A549 (cell line): ENCODE measurements at places on chromosomes 6 and 20.

DNA sequence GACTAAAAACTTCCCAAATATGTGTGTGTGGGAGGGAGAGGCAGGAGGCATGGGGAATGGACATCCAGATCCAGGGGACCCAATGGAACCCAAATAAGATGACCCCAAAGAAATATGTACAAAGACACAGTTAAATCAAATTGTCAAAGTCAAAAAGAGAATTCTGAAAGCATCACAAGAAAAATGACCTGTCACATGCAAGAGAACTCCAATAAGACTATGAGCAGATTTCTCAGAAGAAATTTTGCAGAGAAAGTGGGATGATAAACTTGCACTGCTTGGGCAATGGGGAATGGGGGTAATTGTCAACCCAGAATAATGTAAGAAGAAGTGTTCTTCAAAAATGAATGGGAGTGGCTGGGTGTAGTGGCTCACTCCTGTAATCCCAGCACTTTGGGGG lies 59.5 kb upstream of the PLN start:
- no peak for DNase-seq

DNA sequence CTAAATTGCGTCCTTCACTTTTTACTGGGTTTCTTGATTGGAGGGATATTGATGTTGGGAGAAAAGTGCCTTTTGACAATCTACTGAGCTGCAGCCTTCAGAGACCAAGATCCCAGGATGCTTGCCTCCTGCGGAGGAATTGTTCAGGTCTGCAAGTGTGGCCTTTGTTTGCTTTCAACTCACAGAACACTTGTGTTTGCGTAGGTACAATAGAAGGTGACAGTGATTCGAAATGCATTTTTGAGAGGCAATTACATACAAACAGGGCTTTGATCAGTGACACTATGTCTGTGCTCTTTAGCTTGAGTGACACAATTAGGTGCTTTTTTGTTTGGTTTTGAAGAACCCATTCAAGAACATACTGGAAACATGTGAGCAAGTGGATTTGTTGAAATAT lies 600.6 kb downstream of the QKI start:
- no peak for DNase-seq

- peak; percentile 30 for DNase-seq
Observed at GRCh38 chr6:130602151-130602770, 224.9 kb upstream of the SMLR1 start.

GRCh38 chr6:19715167-19715551 lies 122.0 kb upstream of the ID4 start:
- no peak for DNase-seq

DNA sequence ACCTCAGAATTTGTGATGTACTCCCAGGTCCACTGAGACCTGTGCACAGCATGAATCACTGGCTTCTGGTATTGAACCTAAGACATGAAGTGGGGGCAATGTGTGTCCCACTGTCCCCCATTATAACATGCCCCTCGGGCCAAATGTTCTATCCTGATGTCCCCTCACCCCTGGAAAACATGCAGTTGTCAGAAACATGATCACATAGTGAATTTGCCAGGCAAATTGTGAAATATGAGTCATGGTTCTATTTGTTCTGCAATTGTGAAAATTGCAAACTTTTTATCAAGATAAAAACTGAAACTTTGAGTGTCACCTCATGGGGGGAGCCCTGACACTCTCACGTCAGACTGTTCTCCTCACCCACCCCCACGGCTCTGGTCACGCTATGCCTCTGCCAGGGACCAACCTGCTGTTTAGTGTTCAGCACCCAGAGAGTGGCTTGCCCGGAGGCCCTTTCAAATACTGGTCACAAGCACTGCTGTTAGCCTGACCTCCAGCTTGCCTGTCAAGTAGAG lies 305.3 kb downstream of the CLIC5 start:
- DNase-seq = no peak

GRCh38 chr20:35084998-35085397 lies 7.6 kb downstream of the TRPC4AP start:
- DNase-seq = no peak

- DNase-seq = no peak
Observed at GRCh38 chr6:100307561-100307960, 157.2 kb downstream of the SIM1 start.

DNA sequence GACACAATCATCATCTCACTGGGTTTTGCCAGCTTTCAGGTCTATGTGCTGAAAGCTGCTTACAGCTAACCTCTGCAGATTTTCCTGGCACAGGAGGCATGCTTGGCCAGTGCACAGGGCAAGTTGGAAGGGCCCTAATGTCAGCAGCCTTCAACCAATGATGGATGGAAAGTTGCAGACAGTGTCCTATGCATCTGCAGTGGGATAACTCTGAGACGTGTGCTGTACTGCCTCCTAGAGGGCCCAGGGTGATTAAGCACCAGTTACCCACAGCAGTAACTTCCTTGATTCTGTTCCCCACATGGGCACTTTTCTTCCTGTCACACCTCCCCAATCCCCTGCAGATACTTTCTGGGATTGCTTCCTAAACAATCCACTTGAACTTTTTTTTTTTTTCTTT lies 38.6 kb downstream of the OVOL2 start:
- DNase-seq = peak; percentile 26

DNA sequence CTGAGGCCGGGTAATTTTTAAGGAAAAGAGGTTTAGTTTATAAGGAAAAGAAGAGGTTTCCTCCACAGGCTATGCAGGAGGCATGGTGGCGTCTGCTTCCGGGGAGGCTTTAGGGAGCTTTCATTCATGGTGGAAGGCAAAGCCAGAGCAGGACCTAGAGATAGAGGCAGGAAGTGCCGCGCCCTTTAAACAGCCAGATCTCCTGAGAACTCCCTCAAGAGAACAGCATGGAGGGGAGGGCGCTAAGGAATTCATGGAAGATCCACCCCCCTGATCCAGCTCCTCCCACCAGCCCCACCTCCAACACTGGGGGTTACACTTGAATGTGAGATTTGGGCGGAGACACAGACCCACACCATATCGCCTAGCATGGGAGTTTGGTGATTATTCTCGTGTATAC lies 13.9 kb upstream of the DACT2 start:
- DNase-seq = no peak

GRCh38 chr6:14857501-14857900 lies 388.4 kb upstream of the JARID2 start:
- DNase-seq = no peak

DNA sequence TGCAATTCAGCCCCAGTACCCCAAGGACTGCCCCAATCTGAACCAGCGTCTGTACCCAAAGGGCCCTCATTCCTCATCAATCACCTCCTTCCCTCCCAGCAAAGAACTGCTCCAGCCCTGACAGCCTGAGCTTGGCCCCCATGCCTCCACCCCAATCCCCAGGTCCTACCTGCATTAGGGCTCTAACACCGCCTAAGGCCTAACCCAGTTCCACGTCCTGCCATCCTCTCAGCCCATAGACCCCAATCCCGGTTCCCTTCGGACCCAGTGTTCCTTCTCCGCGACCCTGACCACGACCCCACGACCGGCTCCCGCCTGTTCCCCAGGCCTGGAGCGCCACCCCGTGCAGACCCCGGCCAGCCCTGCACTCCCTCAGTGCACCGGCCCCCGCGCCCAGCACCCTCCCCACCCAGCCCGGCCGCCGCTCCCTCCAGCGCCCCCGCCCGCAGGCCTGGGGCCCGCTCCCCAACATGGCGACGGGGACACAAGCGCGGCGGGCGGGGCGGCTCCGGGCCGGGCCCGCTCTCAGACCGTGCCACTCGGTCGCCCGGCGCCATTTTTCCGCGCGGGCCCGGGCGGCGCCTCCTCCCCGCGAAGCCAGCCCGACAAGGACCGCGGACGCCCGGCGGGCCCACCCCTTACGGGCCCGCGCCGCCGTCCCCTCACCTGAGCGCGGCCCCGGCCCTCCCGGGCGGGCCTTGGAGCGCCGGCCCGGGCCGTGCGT lies 483 bp downstream of the NCOA6 start:
- DNase-seq = peak; percentile 40

- no peak for DNase-seq
Observed at GRCh38 chr6:25612666-25613065, 39.3 kb upstream of the SCGN start.

DNA sequence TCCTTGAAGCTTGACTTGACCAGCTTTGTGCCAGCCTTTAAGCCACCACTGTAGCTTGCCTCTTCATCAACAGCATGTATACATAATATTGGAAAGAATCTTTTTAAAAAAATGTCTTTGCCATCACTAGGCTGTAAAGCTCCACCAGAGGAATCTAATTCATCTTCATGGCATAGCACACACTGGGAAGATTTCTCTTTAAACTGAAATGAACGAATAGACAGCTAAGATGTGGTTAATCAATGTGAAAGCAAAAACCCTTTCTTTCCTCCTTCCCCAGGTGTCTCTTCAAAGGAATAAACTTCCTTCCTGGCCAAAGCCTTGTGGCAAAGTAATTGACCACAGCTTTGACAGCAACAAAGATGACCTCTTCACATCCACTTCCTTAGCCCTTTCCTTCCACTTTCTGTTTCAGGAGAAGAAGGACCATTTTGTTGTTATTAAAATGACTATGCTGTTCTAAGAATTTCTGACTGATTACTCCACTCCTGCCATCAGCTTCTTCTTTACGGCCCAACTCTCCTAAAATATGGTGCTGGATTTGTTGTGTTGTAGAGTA lies 428.7 kb upstream of the SOX4 start:
- DNase-seq = no peak

- no peak for DNase-seq
Observed at GRCh38 chr6:149974825-149975224, 11.1 kb downstream of the ULBP1 start.

- DNase-seq = no peak
Observed at GRCh38 chr20:59082981-59083380, 40.4 kb upstream of the PRELID3B start.

DNA sequence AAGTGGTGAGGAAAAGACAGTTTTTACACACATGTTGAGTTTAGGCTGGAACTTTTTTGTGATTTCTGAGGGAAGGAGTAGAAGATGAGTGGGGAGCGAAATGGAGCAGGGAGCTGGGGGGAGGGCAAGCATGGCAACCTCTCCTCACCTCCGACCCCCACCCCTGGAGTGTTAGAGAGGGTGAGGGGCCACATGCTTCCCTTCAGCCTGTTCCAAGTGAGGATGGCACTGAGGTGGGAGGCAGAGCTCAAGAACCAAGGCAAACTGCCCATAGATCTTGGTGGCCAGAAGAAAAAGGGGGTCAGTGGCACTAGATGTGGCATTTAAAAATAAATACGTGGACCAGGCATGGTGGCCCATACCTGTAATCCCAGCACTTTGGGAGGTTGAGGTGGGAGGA lies 4.8 kb downstream of the TTBK1 start:
- no peak for DNase-seq

DNA sequence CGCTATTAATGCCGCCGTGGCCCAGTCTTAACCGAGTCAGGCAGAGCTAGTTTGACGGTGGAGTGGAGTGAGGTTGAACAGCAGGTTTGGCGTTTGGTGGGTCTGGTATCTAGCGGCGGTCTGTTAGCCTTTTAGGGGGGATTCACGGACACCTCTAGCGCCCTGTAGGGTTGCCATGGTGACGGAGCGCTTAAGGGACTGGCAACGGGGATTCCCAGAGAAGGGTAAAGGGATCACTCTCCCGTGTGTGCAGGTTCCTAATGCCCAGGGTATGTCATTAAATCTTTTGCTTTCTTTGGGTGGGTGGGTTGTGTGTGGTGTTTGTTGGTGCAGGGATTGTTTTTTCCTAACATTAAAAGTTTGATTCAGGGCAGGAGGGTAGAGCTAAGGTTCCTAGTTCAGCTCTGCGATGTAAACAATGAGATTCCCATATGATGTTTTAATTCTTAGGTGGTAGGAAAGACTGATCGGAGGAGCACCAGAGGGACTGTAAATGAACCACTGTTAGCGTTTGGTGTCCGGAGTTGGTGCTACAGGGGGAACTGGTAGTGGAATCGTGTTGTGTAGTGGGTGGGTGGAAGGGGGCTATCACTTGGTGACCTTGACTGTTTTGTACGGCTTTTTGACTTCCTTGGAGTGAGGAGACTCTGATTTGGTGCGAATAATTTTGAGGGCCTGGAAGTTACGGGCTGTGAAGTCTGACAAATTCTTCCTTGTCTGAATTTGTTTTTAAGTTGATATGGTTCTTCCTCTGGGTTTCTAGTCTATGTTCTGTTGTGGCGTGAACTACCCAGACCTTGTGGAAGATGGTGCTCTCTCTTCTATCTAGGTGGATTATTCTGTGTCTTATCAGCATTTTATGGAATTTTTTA lies 5.0 kb downstream of the BRD2 start:
- DNase-seq = peak; percentile 43

DNA sequence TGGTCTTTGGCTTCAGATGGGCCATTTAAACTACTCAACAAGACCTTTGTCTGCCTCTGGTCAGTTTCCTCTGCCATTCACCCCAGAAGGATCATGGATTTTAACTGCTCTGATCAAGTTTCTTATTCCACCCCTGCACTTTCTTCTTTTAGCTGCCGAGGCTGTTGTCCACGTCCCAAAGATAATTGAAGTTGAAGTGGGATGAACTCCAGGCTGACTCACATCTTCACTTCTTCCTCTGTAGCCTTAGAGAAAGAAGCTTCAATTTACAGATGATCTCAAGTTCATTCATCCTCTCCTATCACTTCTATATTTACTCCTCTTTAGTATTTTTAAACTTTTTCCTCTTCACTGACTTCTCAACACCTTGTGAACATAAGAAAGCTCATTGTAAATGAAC lies 651.6 kb downstream of the UTRN start:
- DNase-seq = no peak

DNA sequence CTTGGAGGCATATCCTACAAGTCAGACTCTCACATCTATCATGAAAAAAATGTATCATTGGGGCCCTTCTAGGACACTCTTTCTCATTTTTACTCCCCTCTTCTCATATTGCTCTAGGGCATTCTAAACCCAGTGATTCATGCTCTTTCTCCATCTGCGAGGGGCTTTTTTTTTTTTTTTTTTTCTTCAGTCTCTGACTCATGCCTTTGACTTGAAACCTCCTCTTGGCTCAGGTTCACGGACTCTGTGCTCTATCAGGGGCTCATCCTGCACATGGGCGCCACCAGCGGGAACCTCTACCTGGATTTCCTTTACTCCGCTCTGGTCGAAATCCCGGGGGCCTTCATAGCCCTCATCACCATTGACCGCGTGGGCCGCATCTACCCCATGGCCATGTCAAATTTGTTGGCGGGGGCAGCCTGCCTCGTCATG lies 17.8 kb downstream of the SLC22A1 start:
- DNase-seq = peak; percentile 62

GRCh38 chr6:65289491-65289890 lies 417.5 kb downstream of the EYS start:
- no peak for DNase-seq

DNA sequence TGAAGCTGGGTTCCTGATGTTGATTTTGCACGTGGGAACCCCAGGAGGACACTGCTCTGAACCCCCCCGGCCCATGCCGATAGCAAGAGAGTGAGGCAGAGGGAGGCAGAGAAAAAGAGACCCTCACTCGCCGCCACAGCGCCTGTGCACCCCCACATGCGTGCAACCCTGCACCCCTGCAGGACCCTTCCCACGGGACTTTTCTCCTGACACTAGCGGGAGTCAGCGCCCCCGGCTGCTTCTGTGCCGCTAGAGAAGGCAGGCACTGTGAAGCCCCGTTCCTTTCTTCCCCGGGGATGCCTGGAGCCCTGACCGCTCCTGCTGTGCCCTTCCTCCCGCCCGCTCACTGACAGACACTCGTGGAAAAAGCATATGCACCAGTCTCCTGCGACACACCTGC lies 67.4 kb downstream of the GMPR start:
- no peak for DNase-seq
